DMS53 (cell line): ENCODE measurements at places on chromosomes 6 and 20.
A peak's percentile ranks its signal among the peaks of the same experiment; 100 is the strongest.

DNA sequence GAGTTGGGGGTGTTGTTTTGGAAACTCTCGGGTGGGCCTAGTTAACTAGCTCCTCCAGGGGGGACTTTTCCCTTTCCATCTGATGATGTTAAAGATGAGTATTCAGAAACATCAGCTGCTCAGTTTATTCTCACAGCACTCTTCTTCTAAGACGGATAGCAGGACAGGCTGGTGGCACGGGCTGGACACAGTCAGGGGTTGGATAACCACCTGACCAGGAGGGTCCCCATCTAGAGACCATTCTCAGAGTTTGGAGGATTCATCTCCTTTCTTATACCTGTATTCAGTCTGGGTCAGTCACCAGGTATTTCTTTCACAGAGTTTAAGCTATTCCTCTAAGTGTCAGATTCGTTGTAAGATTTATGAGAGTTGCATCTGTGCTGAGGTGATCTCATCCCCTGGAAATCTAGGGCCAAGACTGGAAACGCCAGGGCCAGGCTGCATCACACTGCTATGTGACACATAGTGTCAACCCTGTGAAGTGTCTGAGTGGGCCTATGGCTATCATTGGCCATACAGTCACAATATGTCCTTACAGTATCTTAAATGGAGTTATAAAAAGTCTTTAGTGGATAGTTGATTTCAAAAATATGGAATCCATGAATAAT lies 111.7 kb downstream of the FAM50B start:
- no peak for DNase-seq

GRCh38 chr6:122653094-122653493 lies 42.9 kb downstream of the PKIB start:
- DNase-seq, result peak; percentile 40

GRCh38 chr6:21590346-21590745 lies 3.2 kb upstream of the SOX4 start:
- DNase-seq, result no peak

- no peak for DNase-seq
Observed at GRCh38 chr6:10421158-10421920, 6.5 kb upstream of the TFAP2A start.

GRCh38 chr20:36924167-36925045 lies 27.1 kb downstream of the SAMHD1 start:
- DNase-seq, result peak; percentile 10

DNA sequence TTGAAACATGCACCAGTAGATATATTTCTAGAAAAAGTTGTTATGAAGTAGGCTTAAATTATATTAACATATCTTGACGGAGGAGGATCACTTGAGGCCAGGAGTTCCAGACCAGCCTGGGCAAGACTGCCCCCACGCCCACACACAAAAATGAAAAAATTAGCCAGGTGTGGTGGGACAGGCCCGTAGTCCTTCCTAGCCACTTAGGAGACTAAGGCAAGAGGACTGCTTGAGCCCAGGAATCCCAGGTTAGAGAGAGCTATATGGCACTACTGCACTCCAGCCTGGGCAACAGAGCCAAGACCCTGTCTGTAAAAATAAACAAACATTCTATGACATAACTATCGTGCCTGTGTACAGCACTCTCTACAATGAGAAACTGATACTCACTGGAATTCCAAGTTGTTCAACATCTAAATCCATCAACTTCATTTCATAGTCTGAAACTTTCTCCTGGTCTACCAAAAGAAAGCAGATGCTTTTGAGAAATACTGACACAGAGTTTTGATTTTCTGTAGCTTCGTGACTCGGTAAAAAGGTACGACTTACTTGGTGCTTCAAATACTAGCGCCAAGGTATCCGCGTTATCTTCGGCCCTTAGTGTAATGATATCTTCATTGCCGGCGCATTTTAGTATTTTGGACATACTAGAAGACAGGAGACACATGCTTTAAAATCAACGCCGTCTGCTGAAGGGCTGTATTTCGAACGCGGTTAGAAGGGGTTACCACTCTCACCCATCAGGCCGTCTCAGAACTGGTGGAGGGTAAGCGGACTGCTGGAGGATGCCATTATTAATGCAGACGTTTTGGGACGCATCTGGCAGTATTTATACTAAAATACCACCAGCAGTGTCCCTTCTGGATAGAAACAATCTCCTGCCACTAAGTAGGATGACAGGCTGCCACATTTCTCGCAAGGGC lies 1.3 kb downstream of the PCNA start:
- DNase-seq, result peak; percentile 46

DNA sequence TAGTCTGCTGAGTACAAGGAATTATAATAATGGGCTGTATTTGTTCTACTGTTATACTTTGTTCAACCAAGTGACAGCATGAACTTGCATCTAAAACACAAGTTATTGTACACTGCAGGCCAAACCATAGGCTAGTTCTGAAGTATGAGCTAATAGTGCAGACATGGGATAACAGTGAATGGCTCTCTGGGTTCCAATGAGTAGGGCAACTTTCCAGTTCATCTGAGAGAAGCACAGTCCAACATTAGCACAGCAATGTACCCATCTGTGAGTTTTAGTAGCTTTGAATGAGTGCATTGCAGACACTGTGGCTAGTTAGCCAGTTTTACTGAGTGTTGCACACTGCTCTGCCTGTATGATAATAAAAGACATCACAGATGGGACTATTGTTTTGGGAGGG lies 56.5 kb upstream of the FUT9 start:
- DNase-seq, result no peak

DNA sequence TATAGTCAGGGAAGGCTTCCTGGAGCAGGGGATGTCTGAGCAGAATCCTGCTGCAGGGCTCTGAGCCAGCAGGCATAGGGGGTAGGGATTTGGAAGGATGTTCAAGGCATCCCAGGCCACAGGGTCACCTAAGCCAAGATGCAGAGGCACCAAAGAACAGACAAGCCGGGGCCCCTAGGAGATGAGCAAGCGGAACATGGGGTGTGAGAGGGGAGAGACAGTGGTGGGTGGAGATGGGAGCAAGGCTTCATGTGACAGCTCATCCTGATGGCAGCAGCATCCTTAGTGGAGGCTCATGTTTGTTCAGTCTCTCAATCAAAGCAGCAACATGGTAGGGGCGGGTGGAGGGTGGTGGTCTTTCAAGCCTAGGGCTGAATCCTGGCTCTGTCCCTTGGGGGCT lies 29.8 kb upstream of the TCP11 start:
- no peak for DNase-seq

DNA sequence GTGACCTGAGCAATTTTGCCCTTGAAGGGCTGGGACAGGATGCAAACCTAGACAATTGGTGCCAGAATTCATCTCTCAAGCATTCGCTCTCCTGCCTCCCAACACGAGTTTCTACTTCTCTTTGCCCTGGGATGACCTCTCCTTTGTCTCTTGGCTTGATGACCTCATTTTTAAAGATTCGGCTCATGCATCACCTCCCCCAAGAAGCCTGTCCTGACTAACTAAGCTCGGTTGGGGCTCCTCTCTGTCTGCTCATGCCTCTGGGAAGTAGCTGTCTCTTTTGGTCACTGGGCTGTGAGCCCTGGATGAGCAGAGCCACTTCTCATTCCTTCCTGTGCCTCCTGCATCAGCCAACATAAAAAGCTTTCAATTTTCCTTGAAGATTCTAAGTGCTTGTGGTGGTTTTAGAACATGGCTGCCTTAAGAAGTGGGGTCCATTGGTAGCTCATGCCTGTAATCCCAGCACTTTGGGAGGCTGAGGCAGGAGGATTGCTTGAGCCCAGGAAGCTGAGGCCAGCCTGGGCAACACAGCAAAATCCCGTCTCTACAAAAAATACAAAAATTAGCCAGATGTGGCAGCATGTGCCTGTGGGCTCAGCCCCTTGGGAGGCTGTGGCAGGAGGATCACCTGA lies 11.1 kb upstream of the TCF15 start:
- no peak for DNase-seq

DNA sequence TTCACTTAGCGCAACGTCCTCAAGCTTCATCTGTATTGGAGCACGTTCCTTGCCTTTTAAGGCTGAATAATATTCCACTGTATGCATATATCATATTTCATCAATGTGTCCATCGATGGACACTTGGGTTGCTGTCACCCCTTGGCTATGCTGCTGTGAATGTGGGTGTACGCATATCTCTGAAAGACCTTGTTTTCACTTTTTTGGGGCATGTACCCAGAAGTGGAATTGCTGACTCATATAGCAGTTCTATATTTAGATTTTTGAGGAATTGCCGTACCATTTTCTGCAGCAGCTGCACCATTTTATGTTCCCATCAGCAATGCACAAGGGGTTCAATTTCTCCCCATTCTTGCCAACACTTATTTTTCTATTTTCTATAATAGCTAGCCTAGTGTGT lies 22.8 kb upstream of the SLC23A2 start:
- DNase-seq, result no peak

- DNase-seq, result peak; percentile 15
Observed at GRCh38 chr6:85670573-85670972, 27.9 kb upstream of the SYNCRIP start.

DNA sequence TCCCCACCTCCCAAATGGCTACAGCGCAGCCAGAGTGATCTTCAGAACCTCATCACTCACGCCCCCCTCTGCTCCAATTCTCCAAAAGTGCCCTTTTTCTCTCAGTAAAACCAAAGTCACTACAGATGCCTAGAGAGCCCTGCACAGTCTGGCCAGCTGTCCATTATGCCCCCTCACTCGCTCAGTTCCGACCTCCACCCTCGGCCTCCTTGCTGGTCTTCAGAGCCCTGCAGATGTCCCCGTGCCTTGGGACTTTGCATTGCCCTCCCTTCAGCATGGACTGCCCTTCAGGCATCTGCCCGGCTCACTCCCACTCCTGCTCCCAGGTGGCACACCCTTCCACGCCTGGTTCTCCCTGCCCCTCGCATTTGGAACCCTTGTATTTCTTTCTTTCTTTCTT lies 1.1 kb upstream of the RAET1E start:
- DNase-seq, result no peak

GRCh38 chr6:147043994-147044477 lies 160.2 kb upstream of the STXBP5 start:
- peak; percentile 77 for DNase-seq

DNA sequence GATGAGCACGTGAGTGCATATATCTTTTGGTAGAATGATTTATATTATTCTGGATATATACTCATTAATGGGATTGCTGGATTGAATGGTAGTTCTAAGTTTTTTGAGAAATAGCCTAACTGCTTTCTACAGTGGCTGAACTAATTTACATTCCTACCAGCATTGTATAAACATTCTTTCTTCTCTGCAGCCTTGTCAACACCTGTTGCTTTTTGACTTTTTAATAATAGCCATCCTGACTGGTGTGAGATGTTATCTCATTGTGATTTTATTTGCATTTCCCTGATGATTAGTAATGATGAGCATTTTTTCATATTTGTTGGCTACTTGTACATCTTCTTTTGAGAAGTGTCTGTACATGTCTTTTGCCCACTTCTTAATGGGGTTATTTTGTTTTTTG lies 116.3 kb downstream of the ADTRP start:
- DNase-seq, result no peak

DNA sequence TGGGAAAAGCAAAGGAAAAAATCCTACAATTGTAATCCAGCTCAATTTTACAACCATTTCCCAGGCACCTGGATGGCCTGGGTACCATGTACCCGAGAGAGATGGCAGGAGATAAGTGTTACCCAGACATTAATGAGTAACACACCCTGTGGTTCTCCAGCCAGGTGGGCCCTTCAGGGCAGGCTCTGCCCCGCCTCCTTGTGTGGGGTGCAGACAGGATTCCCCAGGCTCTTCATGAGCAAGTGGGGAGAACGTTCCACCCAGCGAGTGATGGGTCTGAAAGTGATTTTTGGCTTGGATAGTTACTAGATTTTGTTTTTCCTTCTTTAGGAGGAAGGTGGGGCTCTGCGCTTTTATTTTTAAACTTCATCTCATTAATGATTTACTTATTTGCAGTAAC lies 243.9 kb downstream of the TAF4 start:
- no peak for DNase-seq

- no peak for DNase-seq
Observed at GRCh38 chr6:3819161-3820110, 29.7 kb upstream of the FAM50B start.

DNA sequence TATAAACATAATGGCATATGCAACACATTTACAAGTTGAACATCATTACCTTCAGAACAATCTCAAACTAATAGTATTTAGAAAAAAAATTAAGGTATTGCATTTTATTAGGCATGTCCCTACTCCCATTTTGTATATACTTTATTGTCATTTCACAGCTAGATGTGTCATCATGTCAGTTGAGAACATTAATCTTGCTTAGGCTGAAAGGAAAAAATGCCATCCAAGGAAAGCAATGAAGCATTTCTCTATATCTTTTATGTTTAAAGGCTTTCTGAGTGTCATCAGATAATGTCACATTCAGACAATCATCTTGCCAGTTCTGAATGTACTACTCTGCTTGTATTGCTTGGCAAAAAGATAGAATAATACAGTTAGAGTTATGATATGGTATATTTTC lies 228.8 kb upstream of the THEMIS start:
- DNase-seq, result no peak

DNA sequence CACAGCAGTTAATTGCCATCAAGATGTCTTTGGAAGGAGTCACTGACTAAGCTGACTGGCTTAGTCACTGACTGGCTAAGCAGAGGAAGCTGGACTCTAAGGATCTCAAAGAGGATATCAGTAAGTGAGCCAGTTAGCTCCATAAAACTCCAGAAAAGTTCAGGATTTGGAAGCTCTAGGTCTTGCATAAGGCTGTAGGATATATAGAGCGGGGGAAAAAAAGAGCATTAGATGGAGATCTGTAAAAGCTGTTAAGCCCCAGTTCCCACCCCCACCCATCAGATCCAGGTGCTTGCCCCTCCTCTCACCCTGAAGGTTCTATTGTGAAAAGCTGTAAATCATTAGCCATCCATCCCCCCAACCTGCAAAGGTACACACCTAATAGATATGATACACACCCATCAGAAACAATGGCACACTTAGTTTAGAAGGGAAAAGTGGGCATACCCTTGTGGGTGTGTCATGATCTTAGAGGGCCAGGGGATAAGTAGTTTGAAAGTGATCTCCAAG lies 32.2 kb downstream of the CARMIL1 start:
- DNase-seq, result peak; percentile 64

- DNase-seq, result peak; percentile 84
Observed at GRCh38 chr6:127420556-127420955, 38.6 kb downstream of the KIAA0408 start.

GRCh38 chr6:152859225-152859624 lies 108.6 kb downstream of the VIP start:
- DNase-seq, result no peak

- no peak for DNase-seq
Observed at GRCh38 chr6:39428152-39428551, 105.7 kb upstream of the KCNK16 start.

GRCh38 chr20:25044660-25045342 lies 13.1 kb downstream of the ACSS1 start:
- DNase-seq, result no peak

GRCh38 chr6:141521440-141521839 lies 611.3 kb upstream of the GJE1 start:
- DNase-seq, result no peak

DNA sequence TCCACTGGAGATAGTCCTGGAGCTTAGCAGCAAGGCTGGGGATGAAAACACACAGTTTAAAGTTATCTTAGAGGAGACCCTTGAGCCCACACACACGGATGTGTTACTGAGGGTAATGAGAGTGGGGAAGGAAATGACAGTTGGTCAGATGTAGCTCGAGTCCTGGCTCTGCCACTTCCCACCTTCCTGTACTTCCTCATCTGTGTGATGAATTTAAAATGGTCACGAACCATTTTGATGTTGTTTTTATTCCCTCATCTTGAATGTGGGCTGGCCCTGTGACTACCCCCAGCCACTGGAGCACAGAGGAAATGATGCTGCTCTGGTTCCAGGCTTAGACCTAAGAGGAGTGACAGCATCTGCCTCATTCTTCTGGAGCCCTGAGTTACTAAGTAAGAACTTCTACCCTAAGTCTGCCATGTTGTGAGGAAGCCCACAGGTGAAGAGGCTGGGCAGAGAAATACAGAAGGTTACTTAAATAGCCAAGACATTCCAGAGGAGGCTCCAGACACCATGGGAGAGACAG lies 141.2 kb downstream of the NRN1 start:
- peak; percentile 7 for DNase-seq
